ENCODE measurements at places on chromosomes 11 and 22.

GRCh38 chr22:36147196-36147791, 13.3 kb downstream of the APOL3 start:
- DNase-seq = no peak

DNA sequence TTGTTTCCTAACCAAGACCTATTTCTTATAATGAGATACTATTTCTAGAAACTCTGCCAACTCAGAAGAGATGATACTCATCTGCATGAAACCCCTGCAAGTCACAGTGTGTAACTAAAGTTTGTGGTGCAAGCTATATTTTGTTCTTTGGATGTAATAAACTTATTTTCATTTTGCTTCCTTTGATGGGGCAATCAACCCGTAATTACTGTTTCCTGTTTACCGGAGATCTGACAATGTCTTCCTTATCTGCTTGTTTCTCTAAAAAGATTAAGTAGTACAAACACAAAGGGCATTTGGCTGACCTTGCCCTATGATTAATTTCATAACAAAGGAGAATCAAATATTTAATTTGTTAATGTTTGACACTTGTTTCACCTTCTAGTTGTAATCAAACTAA, 846.6 kb upstream of the ANO3 start:
- no peak for DNase-seq

GRCh38 chr11:13885083-13885482, 77.4 kb upstream of the SPON1 start:
- no peak for DNase-seq

DNA sequence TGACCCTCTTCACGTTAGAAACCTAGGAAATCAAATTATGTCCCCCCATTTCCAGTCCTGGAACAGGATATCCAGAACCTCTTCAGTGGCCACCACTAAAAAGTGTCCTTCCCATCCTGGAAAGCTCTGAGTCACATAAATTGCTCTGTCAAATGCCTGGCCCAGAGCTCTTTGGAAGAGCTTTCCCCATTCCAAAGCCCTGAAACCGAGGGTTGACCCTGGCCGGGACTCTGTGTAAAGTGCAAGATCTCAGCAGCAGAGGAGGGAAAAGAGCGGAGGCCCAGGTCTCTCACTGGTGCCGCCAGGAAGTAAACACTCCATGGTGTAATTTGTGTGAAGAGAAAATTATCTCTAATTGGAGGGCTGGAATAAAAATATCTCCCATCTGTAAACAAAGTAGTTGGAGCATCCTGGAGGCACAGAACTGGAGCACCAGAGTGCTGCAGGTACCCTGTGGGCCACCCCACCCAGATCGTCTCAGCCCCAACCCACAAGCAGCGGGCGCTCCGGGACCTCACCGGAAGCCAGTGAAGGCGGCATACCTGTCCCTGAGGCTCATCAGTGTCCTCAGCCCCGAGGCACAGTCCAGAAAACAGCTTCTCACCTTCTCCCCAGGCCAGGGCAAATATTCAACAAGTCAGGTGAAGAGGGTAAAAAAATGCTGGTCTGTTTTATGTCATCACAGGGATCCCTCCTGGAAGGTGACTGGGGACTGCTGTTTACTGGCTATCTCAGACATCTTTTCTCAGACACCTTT, 4.7 kb upstream of the JAM3 start:
- DNase-seq = no peak

GRCh38 chr11:13942971-13943381, 19.5 kb upstream of the SPON1 start:
- DNase-seq = peak; percentile 9

- no peak for DNase-seq
Measured at GRCh38 chr22:39414377-39414776, 14.8 kb downstream of the TAB1 start.

- DNase-seq = peak; percentile 90
Measured at GRCh38 chr11:95702526-95702925, 87.1 kb downstream of the FAM76B start.

DNA sequence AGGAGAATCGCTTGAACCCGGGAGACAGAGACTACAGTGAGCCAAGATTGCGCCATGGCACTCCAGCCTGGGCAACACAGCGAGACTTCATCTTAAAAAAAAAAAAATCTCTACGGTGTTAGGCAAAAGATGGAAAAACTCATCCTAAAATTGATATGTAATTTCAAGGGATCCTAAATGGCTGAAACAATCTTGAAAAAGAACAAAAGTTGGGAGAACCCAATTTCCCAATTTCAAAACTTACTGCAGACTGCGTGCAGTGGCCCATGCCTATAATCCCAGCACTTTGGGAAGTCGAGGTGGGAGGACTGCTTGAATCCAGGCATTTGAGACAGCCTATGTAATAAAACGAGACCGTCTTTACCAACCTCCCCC, 31.7 kb upstream of the TOP3B start:
- DNase-seq = no peak

GRCh38 chr11:34869425-34869824, 46.8 kb downstream of the APIP start:
- no peak for DNase-seq

GRCh38 chr22:30968015-30968923, at the start of gene MORC2:
Gene MORC2, minus strand, starts transcription at chr22:30968774. Its CDS starts 885 bp downstream, at chr22:30967889.
- peak; percentile 4 for DNase-seq

- no peak for DNase-seq
Measured at GRCh38 chr11:117410861-117411710, 83.4 kb downstream of the CEP164 start.

DNA sequence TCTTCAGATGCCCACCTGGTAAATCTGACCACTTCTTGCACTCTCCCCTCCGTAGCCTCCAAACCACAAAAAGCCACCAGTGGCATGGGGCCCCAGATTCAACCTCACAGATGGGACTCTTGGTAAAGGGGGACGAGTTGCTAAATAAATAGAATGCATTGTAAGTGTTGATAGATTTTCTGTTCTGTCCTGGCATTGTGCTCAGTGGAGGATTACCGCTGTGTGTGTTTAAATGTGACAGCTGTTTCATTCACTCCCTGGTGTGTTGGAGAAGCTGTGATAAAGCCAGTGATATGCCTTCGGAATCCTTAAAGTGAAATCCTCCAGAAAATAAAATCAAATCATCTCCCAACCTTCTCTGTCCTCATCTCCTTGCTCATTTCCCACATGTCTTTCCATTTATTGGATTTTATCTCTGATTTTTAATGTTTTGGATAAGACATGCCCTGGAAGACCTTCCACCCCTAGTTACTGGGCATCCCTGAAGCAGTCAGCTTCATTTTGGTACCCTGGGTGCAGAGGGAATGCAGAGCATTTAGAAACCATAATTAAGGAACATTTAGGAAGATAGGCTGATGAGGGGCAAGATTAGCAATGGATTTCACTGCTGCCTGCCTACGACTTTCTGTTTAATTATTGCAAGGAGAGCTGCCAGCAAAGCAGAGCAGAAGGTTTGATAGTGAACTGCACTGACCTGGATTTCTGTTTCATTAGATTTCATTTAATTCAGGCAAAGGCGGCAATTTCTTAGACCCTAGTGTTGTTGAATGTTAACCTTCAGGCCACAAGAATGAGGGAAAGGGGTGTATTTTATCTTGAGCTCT, 460.9 kb upstream of the KIRREL3 start:
- no peak for DNase-seq

GRCh38 chr11:48066881-48067800, 86.8 kb downstream of the PTPRJ start:
- no peak for DNase-seq

GRCh38 chr11:13055200-13055599, 46.1 kb downstream of the RASSF10 start:
- no peak for DNase-seq

GRCh38 chr11:111606986-111607385, 4.7 kb downstream of the SIK2 start:
- no peak for DNase-seq

- DNase-seq = no peak
Measured at GRCh38 chr22:21984793-21985192, 2.2 kb upstream of the TOP3B start.

GRCh38 chr11:106959386-106959785, 58.9 kb downstream of the GUCY1A2 start:
- no peak for DNase-seq

DNA sequence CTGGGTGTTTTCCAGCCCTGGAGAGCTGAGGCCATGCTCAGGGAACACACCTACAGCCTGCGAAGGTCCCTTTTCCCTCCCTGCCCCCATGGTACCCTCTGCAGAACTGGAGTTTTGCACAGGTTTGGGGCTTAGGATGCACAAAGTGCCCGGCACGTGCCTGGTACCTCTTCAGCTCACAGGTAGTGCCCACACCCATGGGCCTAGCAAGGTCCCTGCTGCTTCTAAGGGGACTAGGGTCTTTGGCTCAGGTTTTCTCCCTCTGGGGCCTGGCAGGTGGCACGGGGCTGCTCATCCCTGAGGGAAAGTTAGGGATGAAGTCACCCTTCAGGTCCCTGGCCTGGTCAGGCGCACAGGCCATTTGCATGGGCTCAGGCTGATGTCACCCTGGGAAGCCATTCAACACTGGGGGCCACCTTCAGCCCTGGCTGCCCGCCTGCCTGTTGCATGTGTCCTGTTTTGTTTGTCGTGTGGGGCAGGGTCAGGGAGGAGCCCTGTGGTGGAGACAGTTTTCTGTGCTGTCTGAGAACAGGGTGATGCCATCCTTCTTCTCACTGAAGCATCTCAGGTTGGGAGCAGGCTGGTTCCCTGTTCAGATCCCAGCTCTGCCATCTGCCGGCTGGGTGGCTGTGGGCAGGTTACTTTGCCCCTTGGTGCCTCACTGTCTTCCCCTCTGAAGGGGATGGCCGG, 68.3 kb upstream of the CRYBB3 start:
- no peak for DNase-seq

DNA sequence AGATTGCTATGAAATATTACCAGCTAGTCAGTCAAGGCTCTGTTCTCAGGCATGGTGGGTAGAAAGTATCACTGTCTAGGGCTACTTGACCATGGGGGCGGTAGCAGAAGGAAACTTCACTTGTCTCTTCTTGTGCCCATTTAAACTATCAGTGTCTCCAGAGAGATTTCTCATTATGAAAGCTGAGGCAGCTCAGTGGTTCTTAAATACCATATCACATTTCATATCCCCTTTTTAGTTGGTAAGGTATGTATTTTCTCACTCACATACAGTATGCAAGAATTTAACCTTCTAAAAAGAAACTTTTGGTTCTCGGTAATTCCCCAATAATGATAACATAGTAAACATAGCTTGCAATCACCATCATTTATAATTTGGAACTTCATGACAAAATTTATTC, 1180.0 kb upstream of the TENM4 start:
- DNase-seq = no peak

DNA sequence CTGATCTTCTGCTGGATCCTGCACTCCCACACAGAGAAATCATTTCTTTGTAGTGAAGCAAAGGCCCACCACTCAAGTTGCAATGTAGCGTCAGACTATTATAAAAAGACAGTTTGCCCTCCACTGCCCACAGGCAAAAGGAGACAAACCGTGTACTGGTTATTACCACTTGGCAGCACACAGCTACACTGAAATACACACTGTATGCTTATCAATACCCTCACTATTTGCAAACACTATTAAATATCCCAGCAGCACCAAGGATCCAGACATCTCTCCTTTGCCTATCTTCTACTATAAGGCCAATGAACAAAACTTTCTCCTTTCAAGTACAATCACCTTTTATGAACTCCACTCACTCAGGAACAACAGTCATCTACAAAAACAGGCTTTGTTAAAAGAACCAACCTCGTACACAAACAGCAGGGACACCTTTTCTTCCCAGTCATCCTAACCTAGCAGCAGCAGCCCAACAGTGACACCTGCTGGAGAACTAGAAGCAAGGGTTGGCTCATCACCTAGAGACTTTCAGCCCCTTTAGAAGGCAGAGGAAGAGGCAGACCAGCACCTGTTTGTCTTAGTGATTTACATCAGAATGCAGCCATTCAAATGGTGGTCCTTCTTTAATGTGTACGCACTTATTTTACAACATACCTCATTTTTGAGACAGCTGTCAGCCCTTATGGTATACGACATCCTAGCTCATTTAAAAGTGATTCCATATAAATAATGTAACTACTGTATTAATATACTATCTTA, 56.1 kb downstream of the AMBRA1 start:
- DNase-seq = no peak

- no peak for DNase-seq
Measured at GRCh38 chr11:34826384-34826726, 89.8 kb downstream of the APIP start.

DNA sequence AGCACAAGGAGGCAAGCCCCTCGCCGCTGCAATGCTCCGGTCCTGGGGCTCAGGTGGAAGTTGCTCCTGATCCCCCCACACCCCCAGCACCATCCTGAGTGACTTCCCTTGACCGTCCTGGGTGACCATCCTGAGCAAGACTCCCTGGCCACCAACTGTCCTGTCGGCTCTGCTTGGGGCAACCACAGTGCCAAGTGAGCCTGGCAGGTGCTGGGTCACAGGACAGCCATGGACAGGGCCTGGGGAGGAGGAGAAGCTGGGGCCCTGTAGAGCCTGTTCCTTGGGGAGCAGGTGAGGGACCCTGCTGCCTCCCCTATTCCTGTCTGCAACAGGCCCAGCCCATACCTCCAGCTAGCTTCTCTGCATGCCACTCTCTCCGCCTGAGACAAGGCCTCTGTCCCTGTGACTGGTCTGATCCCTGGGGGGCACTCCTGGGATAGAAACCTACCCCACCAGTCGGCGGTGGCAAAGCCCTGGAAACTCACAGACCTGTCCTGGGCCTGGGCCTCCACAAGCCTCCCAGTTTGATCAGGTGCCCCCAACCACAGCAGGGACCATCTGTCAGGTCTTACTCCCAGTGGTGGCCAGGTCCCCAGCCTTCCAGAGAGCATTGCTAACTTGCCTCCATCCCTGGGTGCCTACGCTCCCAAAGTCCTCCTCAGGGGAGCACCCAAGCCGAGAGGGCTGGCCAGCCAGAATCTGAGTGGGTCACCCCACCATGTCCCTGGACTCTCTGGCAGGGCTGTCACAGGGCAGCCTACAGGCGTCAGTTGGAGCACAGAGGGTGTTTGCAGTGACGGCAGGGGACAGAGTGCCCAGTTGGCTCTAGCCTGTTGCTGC, 68.7 kb upstream of the WNT7B start:
- DNase-seq = no peak

GRCh38 chr22:37331034-37331428, 48.7 kb downstream of the CYTH4 start:
- DNase-seq = no peak

DNA sequence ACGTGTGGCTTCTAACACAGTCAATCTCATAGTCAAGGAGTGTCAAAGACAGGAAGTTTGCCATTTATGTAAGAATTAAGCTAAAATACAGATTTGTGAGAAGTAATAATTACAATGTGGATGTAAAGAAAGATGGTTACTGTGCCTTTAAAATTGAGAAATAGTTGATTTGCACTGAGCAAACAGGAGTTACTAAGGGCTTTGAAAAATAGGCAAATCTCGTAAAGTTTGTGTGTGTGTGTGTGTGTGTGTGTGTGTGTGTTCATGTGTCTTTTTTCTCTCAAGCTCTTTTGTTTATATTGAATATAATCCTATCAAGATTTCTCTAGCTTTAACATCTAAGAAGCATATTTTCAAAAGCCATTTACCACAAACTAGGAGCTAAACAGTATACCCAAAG, 2284.5 kb downstream of the LRRC4C start:
- no peak for DNase-seq

DNA sequence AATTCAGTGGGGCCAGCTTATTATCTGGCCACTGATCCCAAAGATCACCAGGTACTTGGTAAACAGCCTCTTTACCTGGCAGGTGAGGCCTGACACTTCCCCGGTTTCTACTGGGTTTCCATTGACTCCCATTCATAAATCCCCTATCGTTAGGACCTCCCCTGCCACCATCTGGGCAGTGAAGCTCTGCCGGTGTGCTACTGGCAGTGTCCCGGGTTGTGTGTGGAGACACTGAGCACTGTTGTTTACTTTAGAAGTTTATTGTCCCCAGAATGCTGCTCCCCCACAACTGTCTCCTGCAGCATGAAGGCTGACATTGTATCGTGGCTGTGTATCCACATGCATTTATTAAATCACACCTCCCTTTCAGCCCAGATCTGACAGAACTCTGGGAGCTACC, 142.7 kb downstream of the WNT7B start:
- DNase-seq = no peak
